ENCODE measurements at places on chromosomes 16 and 17.

GRCh38 chr17:1928976-1929375 lies 96.2 kb downstream of the RTN4RL1 start:
- DNase-seq, result no peak

DNA sequence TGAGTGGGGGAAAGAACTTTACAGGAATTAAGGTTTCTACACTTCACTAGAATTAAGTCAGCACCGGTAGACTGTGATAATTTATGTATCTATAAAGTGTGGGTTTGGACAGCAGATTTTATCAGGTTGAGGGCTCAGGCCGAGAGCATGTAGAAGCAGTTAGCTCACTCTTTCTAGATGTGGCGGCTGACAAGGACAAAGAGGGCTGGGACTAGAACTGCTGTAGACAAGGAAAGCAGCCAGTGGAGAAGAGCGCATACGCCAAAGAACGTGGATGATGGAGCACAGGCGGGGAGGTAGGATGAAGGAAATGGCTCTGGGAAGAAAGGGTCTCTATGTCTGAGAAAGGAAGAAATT lies 504 bp upstream of the GOSR1 start:
- DNase-seq, result no peak

DNA sequence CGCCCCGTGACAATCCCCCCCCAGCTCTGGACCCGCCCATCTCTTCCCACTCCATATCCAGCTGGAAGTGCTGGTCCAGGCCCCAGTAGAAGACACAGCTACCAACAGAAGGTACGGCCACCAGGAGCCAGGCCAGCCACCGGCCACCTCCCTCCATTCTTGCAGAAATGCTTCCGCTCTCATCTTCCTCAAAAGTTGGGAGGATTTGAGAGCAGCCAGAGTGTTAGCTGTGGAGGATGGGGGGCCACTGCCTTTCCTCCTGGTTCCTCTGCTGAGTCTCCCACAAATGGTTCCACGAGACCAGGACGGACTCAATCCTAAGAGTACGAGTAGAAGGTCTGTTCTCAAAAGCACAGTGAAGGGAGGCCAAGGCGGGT lies 78.3 kb downstream of the GAS7 start:
- DNase-seq, result no peak

GRCh38 chr16:29842732-29843346 lies 20.2 kb downstream of the CDIPT start:
- DNase-seq, result no peak

DNA sequence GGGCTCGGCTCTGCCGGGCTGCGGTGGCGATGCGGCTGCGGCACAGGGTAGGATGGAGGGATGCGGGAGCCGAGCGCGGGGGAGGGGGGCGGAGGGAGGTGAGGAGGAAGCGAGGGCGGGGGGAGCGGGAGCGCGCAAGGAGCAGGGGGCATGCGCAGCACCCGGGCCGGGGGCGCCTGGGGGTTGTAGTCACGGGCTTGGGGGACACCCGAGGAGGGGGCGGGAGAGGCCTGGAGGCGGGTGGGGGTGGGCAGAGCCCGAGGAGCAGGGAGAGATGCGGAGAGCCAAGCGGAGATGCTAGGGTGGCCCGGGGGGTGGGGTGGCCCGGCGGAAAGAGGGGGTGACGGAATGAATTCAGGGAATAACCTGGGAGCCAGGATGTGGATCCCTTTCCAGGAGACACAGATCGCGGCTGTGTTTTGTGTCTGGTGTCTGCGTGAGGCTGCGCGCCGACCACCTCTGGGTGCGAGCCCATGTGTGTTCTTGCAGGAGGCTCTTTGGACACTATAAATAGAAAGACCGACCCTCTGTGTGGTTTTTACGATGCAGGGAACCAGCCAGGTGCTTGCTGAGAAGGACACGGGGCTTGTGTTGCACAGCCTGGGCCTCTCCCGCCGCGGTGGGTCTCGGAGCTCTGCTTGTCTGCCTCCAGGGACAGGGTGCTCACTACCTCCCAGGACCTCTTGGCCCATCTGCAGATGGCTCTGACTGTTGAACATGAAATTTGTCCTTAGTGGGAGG lies at the start of gene STX1B:
Gene STX1B (minus strand): TSS at position 54 of the 741 bp plus-strand sequence. CDS start 242 bp downstream, outside the sequence.
- no peak for DNase-seq

DNA sequence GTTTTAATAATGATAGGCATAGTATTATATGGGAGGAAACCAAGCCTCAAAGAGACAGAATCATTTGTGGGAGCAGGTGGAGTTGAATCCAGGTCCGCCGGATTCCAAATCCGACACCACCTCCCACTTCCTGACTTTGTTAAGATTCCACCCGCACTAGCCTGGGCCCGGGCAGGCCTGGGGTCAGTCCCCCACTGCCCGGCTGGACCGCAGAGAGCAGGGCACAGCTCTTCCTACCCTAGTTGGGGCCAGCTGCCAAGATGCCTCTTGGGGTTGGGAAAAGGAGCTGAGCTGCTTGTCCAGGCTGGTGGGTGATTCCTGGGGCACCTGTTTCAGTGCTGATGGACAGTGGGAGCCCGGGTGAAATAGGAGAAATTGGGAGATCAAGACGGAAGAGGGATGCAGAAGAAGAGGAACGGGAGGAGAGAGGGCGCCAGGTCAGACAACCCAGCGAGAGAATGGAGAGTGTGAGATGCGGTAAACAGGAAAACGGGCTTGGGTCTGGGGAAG lies 53.9 kb downstream of the OR1D5 start:
- no peak for DNase-seq

DNA sequence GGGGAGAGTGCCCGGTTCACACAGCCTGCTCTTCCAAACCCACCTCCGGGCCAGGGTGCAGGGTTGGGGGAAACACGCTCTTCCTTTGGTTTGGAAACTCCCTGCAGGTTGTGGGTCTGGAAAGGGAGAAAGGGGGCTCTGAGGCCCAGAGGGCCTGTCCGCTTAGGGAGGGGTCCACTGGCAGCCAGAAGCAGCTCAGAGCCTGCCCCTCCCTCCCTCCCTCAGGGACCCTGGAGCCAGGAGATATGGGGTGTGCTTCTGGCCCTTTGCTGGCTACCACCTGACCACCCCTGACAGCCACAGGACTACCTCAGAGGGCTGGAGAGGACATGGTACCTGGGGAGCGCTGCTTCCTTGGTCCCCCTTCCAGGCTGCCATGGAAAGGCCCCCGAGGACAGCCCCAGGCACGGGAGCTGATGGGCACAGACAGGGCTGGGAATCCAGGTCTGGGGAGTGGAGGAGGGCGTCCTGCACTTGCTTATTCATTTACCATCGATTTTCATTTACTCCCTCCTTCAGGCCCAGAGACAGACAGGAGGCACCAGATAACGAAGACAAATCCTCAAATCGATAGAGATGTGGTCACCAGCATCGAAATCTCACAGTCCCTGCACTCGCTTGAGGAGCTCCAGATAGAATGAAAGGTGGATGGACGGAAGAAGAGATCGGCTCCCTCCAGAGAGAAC lies 48.4 kb upstream of the DOC2B start:
- DNase-seq, result no peak

DNA sequence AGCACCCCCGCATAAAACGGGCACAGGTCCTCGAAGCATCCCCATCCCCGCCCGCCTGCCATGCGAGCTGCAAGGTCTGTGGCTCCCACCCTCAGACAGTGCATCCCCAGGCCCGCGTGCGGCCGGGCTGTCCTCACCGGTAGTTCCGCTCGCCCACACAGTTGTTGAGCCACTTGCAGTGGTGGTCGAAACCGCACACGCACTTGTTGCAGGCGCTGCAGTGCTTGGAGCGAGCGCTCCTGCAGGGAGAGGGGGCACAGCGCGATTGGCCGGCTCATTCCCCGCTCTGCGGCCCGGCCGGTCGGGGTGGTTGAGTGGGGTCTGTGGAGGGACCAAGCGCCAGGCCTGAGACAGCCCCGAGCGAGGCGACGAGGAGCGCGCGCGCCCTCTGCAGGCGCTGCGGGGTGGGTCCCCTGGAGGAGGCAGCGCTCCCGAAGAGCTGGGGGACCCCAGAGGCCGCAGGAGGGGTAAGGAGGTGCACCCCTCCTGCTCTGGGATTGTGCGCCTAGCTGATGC lies 6.0 kb upstream of the TPPP3 start:
- peak; percentile 87 for DNase-seq

GRCh38 chr17:59327121-59327980 lies 4.1 kb upstream of the YPEL2 start:
- no peak for DNase-seq

GRCh38 chr16:74521691-74522090 lies 85.2 kb downstream of the GLG1 start:
- no peak for DNase-seq

- DNase-seq, result no peak
Measured at GRCh38 chr17:78524870-78525510, 52.2 kb downstream of the DNAH17 start.

DNA sequence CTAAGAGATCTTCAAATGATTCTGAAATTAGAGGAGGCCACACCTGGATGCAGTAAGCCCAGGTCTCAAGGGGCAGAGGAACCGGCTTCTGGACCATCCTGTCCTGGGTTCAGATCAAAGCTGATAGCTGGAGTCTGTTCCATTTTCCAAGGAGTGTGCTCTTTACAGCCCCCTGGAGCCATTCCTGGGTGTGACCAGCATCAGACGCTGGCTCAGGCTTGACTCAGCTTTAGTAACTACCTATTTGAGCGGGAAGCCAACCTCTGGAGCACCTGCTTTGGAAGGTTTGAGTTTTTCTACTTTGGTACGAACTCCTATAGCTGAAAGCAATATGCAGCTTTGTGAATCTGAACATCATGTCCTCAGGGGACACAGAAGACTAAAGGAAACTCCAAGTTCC lies 12.9 kb upstream of the BBS2 start:
- DNase-seq, result no peak

GRCh38 chr17:35568561-35568960 lies 7.9 kb upstream of the SLFN14 start:
- DNase-seq, result no peak

DNA sequence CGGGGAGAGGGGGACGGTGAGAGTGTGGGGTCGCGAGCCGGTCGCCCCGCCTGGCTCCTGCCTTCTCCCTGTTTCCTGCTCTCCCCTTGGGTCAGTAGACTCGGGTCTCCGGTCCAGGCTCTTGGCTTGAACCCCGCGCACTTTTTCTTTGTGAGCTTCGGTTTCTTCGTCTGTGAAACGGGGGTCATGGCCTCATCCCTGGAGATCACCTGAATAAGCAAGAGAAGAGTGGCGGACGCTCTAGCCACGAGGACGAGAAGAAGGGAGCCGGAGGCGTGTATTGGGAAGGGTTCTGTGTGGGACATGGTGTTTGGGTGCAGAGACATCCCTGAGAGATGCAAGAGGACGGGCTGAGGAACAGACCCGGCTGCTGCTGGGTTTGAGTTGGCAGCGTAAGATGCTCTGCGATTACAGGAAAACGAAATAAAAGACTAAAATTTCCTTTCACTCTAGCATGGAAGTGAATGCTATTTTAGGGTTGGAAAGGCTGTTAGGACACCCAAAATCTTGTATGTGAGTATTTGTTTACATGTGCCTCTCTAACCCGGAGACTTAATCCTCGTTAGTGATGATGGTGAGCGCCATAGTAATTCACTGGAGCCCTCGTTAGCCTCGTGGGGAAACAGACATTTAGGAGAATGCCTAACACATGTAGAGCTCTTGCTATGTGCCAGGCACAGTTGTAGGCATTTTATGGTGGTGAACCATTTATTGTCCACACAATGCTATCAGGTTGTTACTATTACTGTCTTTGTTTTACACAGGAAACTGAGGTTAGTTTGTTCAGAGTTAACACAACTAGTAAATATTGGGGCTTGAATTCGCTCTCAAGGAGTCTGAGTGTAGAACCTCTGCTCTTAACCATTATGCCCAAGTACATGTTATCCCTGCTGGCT lies 646 bp downstream of the KIF22 start:
- no peak for DNase-seq

- peak; percentile 11 for DNase-seq
Measured at GRCh38 chr16:67055712-67056487, 27.0 kb downstream of the CBFB start.

- no peak for DNase-seq
Measured at GRCh38 chr16:69562813-69563212, 3.0 kb upstream of the NFAT5 start.

DNA sequence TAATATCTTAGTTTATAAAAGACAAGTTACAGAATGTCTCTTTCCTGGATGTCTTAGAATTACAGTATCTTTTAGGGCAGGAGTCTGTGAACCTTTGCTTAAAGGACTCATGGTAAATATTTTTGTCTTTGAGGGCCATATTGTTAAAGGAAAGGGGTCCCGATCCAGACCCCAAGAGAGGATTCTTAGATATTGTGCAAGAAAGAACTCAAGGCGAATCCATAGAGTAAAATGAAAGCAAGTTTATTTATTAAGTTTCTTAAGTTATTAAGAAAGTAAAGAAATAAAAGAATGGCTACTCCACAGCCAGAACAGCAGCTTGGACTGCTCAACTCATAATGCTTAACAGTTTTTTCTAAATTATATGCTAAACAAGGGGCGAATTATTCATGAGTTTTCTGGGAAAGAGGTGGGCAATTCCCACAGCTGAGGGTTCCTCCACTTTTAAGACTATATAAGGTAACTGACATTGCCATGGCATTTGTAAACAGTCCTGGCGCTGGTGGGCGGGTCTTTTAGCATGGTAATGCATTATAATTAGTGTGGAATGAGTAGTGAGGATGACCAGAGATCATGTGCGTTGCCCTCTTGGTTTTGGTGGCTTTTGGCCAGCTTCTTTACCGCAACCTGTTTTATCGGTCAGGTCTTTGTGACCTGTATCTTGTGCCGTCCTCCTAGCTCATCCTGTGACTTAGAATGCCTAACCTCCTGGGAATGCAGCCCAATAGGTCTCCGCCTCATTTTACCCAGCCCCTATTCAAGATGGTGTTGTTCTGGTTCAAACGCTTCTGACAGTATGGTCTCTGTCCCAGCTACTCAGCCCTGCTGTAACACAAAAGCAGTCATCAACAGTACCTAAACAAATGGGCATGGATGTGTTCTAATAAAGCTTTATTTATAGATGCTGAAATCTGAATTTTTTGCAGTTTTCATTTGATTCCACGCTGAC lies 53.2 kb downstream of the BMERB1 start:
- no peak for DNase-seq

GRCh38 chr17:3695723-3696411 lies at the start of gene P2RX5:
TSS of gene P2RX5 (minus strand) at chr17:3696155. CDS start at chr17:3696005, 150 bp downstream.
- no peak for DNase-seq

DNA sequence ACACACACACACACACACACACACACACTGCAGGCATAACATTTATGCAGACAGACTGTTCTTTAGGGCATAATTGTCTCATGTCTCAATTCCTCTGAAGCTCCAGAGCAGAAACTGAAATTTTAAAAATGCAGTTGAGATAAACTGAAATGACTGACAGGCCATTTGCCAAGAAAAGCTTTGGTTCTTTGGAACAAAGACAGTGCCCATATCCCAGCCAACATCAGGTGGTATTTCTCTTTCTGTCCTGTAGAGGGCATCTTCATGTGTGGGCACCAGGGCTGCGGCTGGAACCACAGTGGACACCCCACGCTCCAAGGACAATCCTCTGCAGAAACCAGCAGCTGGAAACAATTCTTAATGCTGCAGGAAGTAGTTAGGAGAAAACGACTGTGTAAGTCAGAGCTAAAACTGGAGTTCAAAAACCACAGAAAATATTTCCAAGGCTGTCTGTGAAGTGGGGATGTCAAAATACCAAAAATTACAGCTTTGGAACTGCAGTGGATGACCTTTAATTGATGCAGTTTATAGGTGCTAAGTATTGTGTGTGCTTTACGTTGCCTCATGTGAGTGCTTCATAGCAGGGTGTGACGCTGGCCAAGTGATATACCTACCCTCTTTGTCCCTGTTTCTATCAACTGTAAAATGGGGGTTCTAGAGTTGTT lies 10.6 kb upstream of the MEFV start:
- no peak for DNase-seq
